Stimulated activated CD4-positive, alpha-beta T cell treated with anti-CD3 and anti-CD28 coated beads, Interleukin-4, amount 100 ng/mL, for 24 hours (primary cell): ENCODE measurements at places on chromosomes 11 and 22.

GRCh38 chr11:134711588-134711987, 299.5 kb upstream of the B3GAT1 start:
- no peak for DNase-seq

DNA sequence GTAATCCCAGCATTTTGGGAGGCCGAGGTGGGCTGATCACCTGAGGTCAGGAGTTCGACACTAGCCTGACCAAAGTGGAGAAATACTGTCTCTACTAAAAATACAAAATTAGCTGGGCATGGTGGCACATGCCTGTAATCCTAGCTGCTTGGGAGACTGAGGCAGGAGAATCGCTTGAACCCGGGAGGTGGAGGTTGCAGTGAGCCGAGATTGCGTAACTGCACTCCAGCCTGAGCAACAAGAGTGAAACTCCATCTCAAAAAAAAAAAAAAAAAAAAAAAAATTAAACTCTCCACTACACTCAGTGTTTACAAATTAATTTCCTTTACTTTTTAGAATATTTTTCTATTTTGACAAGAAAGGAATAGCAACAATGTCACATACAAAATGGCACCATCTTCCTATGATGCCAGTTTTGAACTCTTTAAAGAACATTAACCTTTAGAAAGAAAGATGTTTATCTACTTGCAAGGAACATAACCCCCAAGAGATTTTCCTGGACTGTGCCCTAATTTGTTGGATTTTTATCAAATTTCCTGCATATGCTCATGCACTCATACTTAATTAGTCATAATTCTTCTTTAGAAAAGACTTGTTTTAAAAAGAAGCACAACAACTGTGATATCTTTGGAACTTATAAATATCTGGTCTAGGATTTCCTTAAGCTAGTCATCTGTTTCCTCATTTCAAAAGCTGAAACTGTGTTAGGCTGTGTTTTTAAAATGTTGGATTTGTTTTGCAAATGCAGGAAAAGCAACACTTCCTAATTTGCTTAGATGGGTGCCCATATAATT, 22.6 kb upstream of the HIPK3 start:
- DNase-seq = no peak

- no peak for DNase-seq
Observed at GRCh38 chr22:45226503-45227186, 14.0 kb downstream of the KIAA0930 start.

- no peak for DNase-seq
Observed at GRCh38 chr11:16469968-16470367, 113.6 kb upstream of the SOX6 start.

DNA sequence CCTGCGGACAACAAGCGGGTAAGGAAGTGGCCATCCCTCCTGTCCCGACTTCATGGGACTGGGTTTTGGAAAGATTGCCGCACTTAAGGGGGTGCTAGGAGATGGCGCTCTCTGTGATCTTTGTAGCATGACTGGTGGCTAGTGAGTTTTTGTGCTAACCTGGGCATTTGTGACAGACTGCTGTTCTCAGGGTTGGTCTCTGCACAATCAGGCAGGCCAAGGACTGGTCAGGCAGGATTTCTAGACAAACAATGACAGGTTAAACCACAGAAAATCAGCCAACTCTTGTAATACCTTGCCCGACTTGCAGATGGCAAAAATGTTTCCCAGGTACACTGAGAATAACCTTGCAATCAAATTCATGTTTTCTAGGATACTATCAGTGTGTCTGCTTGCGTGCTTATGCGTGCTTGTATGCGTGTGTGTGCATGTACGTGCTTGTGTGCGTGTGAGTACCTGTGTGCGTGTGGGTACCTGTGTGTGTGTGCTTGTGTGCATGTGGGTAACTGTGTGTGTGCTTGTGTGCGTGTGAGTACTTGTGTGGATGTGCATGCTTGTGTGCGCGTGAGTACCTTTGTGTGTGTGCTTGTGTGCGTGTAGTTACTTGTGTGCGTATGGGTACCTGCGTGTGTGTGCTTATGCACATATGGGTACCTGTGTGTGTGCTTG, 25.6 kb upstream of the SORL1-AS1 start:
- no peak for DNase-seq
